ENCODE measurements at places on chromosomes 2 and 18.

DNA sequence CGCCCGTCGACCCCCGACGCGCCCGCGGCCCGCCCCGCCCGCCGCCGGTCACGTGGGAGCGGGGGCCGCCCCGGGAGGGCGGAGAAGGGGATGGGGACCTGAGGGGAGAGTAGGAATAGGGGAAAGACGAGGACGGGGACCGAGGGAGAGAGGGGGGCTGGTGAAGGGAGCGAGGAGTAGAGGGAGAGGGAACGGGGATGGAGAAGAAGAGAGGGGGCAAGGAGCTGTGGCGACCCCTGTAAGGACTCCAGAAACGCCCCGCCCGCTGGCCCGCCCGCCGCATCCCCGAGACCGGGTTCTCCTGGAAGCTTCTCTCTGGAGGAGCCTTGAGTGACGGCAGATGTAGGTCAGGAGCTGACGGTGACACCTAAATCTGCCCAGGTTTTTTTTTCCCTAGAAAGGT, 615 bp downstream of the ADNP2 start:
- peak; percentile 77 for DNase-seq

DNA sequence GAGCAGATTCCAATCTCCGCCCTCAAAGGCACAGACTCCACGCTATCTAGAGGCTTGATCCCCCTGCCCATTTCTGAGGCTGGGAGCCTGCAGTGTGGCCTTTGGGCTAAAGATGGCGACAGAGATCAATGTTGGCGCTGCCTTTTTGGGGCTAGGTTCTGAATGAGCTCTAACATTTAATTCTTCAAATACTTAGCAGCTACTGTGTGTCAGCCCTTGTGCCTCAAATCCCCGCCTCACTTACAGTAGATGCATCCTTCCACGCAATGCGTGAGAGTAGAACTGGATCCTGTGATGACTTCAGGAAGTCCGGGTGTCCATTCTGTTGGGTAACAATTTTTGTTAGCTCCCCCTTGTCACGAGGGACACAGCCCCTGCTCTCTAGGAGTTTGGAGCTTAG, 12.4 kb downstream of the IL1F10 start:
- no peak for DNase-seq

- no peak for DNase-seq
Measured at GRCh38 chr2:114754907-114755563, 312.6 kb downstream of the DPP10 start.

- DNase-seq = no peak
Measured at GRCh38 chr2:133652398-133652797, 84.1 kb upstream of the NCKAP5 start.

GRCh38 chr2:12126318-12126717, 379.9 kb downstream of the LPIN1 start:
- no peak for DNase-seq

DNA sequence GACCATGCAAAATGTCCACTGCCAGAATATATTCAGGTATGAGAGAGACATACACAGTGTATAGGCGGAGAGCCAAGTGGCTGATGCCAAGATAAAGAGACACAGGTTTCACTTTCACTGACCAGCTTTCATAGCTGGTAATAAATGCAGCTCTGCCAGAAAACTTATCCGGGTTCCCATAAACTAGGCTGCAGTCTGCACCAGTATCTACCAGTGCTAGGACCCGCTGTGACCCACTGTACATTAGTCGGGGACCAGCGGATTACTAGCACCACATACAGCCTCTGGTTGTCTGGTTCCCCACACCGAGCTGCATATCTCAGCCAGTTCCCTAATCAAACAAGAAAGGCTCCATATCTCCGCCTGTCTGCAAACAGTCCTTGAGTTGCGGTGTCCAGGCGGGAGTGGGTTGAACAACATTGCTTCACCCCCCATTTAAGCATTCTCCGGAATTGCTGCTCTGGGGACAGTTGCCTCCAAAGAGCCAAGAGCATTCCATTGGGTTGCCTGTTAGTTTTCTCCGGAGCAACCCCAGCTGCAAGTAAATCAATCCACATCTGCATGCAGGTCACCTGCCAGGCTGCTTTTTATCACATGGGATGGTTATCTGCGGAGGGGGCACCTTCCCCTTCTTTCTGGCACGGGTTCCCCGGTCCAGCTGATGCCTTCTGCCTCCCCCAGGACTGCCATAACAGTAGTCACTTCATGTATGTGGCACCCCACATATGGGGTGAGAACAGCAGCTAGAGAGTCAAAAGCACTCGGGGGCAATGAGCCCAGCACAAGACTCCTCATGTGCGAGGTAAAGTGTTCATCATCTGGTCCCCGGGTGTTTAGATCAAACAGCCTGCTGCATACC, 18.0 kb upstream of the KLHL23 start:
- no peak for DNase-seq
